ENCODE measurements at places on chromosomes 1 and 21.

DNA sequence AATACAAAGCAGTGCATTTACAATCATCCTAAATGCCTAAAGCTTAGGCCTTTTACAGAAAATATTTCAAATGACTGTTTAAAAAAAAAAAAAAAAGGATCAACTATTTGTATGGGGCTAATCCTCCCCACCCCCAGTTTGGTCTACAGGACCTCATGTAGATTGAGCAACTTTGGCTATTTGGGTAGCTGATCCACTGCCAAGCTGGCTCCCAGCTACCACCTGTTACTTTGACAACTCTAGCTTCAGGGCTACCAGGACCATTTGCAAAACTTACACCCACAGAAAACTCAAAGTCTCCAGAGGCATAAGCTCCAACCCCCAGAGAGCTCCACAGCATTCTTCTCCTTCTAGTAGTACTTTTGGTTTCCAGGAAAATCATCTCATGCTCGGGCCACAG, 29.4 kb downstream of the JAK1 start:
- no peak for DNase-seq

- DNase-seq = no peak
Observed at GRCh38 chr1:247079141-247079874, 697 bp upstream of the ZNF670 start.

DNA sequence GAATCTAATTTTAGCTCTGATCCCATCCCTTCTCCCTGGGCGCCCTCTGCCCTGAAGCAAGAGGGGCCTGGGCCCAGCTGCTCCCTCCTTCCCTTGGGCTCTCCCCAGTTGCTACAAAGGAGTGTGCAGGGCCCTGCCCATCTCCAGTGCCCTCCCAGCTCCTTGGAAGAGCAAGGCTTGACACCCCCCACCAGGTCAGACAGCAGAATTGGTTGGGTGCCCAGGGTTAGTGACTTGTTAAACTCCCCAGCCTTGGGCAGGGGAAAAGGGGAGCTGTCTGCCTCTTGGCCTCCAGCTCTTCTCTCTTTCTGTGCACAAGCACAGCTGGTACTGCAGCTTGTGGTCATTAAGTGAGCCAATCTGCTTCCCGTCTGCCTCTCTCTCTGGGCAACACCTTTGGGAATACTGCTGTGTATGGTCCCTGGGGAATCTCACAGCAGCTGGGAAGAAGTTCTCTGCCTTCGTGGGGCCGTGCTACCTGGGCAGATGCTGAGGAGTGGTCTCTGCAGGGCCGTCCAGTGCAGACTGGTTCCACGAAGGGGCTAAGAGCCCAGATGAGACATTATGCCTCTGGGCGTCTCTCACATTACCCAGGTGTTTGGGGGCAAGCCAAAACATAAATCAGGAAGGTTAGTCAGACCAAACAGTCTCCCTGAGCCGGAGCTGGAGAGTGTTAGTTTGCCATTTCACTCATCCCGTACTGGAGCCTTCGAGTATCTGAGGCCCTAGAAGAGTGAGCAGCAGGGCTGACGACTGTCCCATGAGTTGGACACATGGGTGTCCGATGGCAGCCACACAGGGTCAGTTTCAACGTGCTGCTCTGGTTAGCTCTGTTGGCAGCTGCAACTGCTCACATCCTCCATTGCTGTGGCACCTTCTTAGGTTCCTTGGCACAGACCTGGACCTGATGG, 37.3 kb downstream of the TMEM53 start:
- DNase-seq = no peak

GRCh38 chr1:211017075-211017718, 116.8 kb downstream of the KCNH1 start:
- no peak for DNase-seq

GRCh38 chr1:243394601-243395464, 139.0 kb downstream of the SDCCAG8 start:
- DNase-seq = no peak

DNA sequence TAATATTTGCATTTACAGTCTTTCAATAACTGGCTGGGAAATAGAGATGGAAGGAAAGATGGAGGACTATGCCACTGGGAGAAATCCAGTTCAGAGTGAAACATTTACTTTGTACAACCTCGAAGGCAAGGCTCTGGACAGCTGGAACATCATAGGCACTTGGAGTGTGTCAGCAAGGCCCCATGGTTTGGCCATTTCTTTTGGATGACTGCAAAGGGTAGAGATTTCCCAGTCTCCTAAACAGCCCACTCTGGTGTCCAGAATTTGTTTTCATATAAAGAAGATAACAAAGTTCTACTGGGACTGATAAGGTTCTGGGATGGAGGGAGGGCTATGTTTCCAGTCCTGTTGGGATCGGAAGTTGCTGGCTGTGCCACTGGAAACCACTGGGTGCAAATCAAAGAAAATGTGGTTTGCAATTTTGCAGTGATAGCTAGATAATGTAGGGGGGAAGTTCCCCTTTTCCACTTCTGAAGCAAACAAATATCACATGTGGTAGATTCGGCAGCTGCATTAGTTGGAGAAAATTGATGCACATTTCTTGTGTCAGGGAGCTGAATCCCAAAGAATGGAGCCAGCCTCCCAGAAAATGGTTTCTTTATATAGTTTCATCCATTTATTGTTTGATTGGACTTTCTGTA, 16.2 kb downstream of the KCND3 start:
- no peak for DNase-seq

- no peak for DNase-seq
Observed at GRCh38 chr1:231515748-231516147, 12.7 kb upstream of the TSNAX start.

DNA sequence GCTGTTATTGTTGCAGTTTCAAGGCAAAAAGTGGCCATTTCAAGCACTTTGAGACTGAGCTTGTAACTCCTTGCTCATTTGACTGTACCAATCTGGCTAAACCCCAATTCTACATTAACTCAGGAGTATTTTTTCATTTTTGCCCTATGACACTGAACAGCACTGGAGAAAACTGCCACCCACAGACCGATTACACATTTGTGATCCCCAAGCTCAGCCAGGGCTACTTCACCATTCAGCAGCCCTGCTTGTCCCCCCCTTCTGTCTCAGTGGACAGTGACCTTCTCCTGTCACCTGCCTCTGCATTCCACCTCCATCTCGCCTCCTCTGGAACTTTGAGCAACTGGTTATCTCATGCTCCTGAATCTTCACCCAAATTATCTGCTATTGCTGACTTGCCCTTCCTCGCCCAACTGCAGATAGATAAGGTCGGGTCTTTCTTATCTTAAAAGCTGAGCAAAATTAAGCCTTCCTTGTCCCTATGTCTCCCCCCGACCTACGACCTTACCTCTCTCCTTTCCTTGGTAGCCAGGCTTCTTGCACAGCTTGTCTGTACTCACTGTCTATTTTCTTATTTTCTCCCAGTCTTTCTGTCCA, 25.3 kb downstream of the SPATA46 start:
- DNase-seq = no peak
